ENCODE measurements at places on chromosomes 11 and 22. TPM values are rescaled to one million over a fixed set of nuclear protein-coding genes. Genes with fewer than 3 reads are reported as not detected.

Gene HOATZ
- polyA plus RNA-seq = 11.4 TPM

Gene CCDC83
- polyA plus RNA-seq = not detected

Gene C22orf31
- 1.6 TPM for polyA plus RNA-seq

Gene SEZ6L
- polyA plus RNA-seq = 0.58 TPM

Gene CYTH4
- polyA plus RNA-seq = 4.5 TPM

Gene OR8B3
- not detected for polyA plus RNA-seq

Gene NEU3
- polyA plus RNA-seq = 12.0 TPM

Gene CSNK1E
- 148 TPM for polyA plus RNA-seq

Gene CATSPERZ
- polyA plus RNA-seq = 0.15 TPM

Gene OR52E8
- not detected for polyA plus RNA-seq

Gene GAB4
- not detected for polyA plus RNA-seq

Gene SART1
- 51.6 TPM for polyA plus RNA-seq

DNA sequence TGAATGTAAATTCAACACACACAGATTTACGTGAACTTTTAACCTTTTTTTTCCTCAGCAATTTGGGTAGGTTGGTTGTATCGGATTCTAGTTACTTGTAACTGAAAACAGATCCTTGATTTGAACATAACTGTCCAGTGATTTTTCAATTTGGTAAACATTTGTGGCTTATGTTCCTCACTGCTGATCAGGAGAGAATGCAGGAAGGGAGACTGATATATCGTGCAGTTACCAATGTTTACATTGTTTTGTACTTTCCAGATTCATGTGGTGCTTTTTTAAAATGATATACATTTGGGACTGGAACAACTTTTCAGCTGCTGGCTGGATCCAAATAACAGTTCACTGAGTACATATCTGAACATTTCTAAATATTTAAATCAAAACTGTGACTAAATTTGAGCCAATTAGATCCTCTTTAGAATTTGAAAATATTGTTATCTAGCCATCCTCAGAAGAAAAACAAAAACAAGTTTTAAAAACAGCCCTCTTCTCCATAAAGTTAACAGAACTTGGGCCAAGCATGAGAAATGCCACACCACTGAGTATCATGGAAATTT, 84.3 kb upstream of the MTMR2 start:
- no peak for DNase-seq

DNA sequence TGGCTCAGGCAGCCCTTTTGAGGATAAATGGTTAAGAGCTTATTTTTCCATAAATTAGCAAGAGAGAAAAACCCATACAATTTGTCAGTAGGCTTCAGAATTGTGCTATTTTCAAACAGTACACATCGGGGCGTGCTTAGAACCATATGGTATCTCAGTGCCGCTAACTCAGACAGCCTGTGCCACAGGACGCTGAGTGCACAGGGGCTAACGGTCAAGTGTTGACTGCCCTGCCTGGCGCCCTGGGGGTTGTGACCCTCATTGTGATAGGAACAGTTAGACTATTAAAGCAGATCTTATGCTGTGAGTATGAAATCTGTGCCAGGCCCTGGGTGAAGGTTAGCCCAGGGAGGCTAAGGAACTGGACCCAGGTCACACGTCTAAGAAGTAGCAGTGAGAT, 1519.7 kb downstream of the BRD1 start:
- no peak for DNase-seq

DNA sequence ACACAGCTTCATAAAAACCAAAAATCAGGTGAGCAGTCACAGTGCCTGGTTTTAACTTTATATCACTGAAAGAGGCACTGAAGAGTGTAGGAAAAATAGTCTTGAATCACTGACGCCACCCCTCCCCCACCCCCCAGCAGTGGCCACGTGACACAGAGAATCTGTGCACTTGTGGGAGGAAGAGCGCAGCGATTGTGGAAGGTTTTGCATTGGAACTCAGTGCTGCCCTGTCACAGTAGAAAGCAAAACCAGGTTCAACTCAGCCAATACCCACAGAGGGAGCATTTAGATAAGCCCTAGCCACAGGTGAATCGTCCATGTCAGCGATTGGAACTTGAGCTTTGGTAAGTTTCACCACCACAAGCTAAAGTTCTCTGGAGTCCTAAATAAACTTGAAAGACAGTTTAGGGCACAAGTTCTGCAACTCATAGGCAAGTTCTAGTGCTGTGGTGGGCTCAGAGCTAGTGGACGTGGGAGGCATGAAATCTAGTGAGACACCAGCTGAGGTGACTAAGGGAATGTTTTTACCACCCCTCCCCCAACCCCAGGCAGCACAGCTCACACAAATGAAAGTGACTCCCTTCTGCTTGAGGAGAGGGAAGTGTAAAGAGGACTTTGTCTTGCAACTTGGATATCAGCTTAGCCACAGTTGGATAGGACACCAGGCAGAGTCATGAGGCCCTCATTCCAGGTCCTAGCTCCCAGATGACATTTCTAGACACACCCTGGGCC, 13.3 kb downstream of the OR52B2 start:
- no peak for DNase-seq

- peak; percentile 29 for DNase-seq
Observed at GRCh38 chr11:19259487-19260345, 19.0 kb upstream of the E2F8 start.

GRCh38 chr22:25137577-25138525, 61.8 kb upstream of the CRYBB3 start:
- DNase-seq = no peak

DNA sequence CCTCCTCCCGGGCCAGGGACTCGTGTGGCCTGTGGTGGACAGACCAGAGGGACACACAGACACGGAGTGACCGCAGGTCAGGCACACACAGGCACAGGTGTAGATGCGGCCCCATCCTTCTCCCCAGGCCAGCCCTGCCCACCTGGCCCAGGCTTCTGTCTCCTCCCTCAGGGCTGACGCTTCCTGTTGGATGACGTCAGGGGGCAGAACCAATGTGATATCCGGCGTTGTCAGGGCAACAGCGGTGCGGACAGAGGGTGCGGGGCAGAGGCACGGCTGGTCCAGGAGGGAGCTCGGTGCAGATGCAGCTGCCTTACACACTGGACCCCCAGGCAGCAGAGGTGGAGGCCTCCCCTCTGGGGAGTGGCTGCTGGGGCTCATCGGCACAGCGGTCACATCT, 2.9 kb upstream of the TUBGCP6 start:
- DNase-seq = no peak

DNA sequence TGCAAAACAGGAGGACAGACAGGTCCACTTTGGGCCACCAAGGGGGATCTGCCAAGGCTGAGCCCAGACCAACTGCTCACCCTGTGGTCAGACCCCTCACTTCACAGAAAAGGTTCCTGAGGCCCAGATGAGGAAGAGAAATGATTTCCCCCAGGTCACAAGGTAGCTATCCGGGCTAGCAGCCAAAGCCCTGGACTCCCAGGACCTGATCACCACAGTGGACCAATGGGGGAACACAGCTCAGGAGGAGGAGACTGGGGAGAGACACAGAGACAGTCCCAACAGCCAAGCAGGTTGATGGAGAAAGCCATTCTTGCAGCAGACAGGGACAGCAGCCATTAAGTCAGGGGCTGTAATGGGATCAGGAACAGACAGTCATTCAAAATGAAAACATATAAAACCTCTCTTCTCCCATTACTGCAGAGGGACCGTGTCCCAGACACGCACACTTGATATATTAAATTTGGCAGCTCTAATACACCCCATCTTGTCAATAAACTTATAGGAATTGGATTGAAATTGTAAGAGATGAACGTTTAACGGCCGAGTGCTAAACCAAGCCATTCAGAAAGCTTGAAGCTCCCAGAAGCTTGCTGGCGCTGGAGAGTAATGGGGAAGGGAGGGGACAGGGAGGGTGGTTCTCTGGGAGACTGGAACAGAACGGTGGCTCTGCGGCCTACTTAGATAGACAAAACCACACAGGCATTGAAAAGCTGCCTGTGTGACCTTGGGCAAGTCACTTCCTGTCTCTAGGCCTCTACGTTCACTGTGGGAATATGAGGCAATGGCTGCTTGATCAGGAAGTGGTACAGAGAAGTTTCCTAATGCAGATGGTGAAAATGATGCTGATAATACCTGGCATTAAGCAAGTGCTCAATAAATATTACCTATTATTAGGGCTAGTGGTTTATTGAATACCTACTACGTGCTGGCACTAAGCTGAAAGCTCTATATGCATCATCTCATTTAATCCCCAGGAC, 16.0 kb downstream of the ZMAT5 start:
- DNase-seq = no peak

DNA sequence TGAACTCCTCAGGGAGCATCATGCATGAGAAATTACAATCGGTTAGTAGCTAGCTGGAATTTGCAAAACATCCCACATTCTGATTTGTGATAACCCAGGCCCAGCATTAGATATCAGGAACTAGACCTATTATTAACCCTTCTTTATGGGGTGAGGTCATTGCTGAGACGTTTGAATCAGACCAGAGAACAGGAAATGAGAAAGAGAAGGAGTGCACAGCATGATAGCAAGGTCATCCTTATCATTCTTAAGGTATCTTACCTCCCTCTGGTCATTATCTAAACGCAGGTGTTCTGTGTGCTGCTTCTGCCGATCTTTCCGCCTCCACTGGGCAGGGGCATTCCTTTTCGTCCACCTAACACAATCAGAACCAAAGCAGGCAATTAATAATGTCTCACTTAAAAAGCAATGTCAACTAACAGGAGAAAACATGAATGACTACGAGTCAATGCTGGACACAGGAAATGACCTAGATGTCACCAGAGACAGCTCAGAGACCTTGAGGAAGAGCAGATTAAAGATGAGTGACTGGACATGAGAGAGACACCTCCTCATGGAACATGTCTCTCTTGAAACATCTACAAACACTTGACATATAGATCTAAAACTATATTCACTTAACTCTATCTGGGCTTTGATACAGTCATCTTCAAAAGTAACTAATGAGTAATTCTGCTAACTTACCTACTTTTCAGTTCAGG, 78.3 kb upstream of the SCUBE2 start:
- no peak for DNase-seq

DNA sequence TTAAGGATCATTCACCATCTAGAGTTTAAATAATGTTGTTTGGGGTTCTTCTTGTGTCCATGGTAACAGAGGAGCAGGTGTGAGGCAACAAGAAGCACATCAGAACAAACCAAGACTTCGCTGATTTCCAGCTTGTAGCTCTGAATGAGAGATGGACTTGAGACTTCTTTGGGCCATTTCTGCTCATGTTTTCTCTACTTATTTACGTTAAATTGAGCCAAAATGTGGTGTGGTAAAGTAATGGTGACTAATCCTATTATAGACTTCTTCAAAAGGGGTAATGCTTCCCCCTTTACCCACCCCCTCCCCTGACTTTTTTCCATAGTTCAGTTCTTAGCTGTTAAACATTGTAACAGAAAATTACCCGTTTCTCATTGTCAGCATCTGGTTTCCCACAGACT, 65.2 kb downstream of the CSTPP1 start:
- no peak for DNase-seq

Data from right lung (tissue), 10 donors.